Astrocyte (in vitro differentiated cells and primary cell): ENCODE measurements at places on chromosomes 12 and 14.

- no peak for DNase-seq
Measured at GRCh38 chr14:103220982-103221641, 97.9 kb downstream of the TNFAIP2 start.

DNA sequence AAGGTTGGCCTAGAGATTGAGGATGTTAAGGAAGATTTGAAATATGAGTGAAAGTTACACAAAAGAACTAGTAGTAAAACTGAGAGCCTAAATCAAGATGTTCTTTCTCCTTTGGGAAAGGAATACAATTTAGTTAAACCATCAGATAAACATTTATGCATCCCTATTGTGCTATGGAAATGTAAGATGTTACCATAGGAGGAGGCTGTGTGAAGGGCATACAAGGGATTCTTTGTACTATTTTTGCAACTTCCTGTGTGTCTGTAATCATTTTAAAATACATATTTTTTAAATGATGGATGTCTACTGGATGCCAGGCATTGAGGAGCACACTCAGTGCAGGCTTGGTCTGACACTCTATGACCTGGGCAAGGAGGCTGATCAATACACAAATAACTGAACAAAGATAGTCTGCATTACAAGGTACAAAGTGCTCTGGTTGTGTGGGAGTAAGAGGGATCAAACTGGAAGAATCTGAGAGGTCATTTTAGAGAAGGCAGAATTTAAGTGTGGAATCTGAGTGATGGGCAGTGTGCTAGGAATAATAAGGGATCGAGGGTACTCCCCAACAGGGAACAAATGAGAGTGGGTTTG is 5.8 kb upstream of the CHPT1 start:
- DNase-seq, result no peak

- no peak for DNase-seq
Measured at GRCh38 chr12:62886796-62887195, 48.2 kb downstream of the PPM1H start.

DNA sequence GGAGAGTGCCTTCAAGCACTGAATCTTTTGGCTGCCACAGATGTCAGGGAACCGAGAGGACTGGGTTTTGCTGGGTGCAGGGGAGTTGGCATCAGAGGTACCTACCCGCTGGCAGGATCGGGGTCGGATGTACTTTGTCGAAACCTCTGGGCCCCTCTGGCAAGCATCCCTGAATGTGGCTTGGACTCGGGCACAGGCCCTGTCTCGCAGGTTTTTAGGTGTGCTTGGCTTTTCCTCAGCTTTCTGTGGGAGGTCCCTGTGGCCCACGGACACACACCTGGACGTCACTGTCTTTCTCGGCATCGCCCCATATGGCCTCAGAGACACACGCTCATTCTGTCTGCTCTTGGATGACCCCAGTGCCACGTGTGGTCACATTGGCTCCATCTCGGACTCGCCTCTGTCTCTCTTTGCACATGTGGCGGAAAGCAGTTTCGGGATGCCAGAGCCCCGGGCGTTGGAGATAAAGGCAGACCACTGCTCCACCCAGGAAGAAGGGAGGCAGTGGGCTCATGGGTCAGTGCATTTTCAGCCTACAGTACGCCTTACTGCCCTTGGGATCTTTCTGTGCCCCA is 769.6 kb upstream of the ALG10B start:
- DNase-seq, result no peak

DNA sequence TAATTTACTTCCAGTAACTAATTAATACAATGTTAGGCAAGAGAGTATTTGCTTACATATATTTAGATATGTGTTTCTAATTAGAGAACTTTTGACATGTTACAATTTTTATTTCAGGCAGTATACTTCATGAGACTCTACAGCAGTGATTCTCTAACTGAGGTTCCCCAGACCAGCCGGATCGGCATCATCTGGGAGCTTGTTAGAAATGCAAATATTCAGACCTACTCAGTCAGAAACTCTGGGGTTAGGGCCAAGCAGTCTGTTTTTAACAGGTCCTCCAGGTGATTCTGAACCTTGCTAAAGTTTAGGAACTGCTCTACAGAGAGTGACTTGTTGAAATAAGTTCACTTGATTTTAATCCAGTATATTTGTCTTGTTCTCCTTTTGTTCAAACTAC is 46.5 kb downstream of the ARID2 start:
- DNase-seq, result no peak

- DNase-seq, result peak; percentile 13
Measured at GRCh38 chr12:27747111-27747820, 32.8 kb upstream of the KLHL42 start.

DNA sequence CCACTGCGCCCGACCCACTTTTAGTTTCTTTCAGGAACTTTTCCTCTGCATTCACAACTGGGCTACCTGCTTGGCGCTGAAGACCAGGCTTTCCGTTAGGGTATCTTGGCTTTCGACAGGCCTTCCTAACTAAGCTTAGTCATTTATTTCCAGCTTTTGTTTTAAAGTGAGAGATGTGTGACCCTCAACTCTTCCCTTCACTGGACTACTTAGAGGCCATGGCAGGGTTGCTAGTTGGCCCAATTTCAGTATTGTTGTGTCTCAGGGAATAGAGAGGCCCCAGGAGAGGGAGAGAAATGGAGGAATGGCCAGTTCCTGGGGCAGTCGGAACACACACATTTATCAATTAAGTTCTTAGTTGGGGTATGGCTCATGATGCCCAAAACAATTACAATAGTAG is 10.4 kb downstream of the MTA1 start:
- no peak for DNase-seq

GRCh38 chr14:33370426-33370825 is 431.7 kb downstream of the NPAS3 start:
- no peak for DNase-seq

DNA sequence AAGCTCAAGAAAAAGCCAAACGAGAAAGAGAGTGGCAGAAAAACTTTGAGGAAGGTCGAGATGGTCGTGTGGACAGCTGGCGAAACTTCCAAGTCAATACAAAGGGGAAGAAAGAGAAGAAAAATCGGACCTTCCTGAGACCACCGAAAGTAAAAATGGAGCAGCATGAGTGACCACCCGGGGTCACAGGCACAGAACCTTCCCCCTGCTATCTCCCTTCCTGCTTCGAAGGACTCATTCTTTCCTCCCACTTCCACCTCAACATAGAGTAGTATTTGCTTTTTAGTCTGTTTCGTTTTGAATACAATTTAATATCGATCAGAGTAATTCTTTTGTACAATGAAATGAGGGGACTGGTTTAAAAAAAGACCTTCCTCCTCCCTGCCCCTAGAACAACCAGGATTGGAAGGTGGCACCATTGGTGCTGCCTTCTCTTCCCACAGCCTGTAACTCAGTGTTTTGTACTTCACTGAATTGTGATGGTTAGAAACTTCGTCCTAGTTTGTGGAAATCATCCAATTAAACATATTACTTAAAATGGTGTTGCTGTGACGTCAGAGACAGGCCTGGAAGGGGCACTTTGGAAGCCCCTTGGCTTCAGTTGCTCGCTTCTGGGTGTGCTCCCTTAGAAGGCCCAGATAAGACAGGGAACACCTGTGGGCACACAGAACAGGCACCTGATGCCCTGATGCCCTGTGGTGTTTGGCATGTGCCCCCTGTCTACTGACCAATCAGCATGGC is 26.1 kb upstream of the NFKBIA start:
- no peak for DNase-seq

GRCh38 chr12:76023069-76023690 is 8.4 kb downstream of the PHLDA1 start:
- no peak for DNase-seq

DNA sequence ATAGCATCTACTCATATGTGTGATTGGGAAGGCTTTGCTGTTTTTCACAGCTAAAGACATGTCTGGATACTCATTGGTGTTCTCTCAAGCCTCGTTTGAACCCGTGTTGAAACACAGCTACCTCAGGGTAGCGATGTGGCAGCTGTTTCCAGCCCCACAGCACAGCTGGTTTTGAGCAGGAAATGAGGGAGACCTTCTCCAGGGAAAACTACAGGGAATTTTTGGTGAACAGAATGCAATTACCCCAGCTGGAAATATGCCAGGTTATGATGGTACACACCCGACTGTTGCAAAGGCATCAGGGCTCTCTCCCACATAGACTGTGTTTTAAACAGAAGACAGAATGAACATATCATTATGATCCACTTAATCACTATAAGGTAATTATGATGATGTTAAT is 828.9 kb downstream of the VRK1 start:
- no peak for DNase-seq

DNA sequence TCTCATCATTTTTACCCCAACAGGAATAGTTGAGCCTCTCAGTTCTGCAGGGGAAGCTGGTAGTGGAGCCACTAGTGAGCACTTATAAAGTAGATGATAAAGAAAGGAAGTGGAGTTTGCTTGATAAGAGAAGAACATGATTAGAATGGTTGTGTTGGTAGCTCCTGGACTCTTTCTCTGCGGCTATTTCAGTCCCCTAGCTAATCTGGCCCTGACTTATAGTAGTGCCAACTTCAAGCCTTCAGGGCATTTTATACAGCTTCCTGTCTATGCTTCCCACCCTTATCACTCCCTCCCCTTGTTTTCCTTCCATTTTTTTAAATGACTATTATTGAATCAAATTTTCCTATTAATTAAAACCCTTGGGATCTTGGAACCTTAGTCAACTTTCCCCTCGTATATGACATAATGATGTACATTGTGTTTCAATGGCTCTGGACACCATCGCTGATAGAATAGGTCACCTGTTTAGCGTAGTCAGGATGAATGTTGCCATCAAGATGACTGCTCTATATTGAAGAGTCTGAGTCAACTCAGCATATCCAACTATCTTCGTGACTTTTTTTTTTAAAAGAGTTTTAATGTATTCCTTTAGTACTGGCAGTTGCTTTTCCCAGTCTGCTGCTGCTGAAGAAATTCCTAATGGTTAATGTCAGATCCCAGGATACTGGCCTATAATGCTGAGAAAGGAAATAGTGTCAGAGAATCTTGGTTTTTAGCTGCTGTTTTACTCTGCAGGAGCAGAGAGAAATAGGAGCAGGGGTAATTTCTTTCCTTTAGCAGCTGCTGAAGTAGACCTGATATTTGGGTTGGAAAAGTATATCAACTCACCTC is 16.2 kb upstream of the PCNX1 start:
- no peak for DNase-seq

GRCh38 chr12:55997535-55997859 is 421 bp downstream of the SUOX start:
- no peak for DNase-seq

GRCh38 chr14:96368534-96368933 is 5.2 kb downstream of the GSKIP start:
- no peak for DNase-seq

GRCh38 chr12:6929466-6930452 is 2.0 kb downstream of the ATN1 start:
- no peak for DNase-seq

DNA sequence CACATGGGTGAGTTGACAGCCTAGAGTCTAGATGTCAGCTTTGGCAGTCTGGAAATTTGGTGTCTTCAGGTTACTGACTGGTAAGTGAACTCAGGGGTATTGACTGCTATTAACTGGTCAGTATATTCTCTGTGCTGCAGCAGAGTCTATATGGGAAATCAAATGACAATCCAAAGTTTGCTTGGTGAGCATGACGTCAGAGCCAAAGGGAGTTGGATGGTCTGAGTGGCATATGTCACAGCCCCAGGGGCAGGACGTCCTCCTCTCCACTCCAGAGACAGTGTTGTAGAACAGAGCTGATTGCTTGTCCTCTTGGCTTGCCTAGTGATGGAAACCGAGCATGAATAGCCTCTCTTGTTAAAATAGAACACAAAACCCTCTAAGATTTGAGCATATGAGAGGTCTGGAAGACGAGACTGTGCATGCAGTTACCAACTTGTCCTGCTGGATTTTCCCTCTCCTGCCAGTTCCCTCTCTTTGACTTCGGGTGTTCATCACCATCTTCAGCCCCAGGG is 3.3 kb upstream of the TBC1D30 start:
- no peak for DNase-seq

DNA sequence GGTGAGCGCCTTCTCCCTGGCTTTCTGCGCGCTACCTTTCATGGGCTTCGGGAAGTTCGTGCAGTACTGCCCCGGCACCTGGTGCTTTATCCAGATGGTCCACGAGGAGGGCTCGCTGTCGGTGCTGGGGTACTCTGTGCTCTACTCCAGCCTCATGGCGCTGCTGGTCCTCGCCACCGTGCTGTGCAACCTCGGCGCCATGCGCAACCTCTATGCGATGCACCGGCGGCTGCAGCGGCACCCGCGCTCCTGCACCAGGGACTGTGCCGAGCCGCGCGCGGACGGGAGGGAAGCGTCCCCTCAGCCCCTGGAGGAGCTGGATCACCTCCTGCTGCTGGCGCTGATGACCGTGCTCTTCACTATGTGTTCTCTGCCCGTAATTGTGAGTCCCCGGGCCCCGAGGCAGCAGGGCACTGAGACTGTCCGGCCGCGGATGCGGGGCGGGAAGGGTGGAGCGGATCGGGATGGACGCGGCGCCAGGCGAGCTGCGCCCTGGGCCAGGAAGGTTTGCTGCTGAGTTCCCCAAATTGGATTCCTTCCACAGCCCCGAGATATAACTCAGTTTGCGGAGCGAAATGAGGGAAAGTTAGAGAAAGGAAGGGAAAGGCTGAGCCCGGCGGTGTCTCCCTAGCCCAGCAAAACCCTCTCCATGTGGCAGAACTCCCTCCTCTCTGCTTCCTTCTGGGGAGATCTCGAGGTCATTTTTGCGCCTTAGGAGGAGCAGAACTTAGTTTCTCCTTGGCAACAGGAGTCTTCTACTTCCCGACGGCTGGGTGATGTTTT is 972 bp downstream of the PTGDR start:
- DNase-seq, result peak; percentile 22

DNA sequence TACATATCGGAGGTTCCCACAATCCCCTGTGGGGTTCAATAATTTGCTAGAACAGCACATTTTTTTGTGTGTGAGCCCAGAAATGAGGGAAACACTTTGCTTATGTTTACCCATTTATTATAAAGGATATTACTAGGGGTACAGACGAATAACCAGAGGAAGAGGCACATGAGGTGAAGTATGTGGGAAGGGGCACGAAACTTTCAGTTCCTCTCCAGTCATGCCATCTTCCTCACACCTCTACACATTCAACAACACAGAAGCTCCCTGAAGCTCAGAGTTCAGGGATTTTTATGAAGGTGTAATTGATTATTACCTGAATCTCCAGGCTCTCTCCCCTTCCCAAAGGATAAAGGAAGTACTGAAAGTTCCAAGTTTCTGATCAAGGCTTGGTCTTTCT is 30.2 kb upstream of the DYRK2 start:
- no peak for DNase-seq

DNA sequence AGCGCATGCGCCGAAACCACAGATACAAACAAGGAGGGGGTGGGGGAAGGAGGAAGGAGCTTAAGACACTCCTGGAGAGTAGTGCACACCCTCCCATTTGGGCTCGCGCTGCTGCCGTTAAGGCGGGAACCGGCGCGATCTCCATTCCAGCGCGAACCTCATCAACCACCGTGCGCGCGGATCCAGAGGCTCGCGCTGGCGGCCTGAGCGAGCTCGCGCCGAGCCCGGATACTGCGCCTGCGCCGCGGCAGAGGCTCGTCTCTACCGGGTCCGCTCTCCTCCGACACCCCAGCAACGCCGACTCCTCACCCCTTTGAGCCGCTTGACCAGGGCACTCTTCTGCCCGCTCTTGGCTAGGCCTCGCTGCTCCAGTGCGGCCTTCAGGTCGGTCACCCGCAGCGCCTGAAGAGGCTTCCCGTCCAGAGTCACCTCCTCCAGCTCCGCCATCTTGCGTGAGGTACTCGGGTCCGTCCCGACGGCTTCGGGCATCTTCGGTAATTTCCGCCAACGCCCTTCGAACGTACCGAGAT is at the start of gene ACIN1:
Gene ACIN1 (minus strand): TSS at position 471 of the 530 bp plus-strand sequence. CDS start 24 bp downstream, at position 447.
- peak; percentile 77 for DNase-seq
